Activated CD8-positive, alpha-beta memory T cell treated with anti-CD3 and anti-CD28 coated beads, Interleukin-2, amount 10 ng/mL, durations not matched to agents 7 days and 5 days (primary cell): ENCODE measurements at places on chromosomes 2 and 18. TPM values are rescaled to one million over a fixed set of nuclear protein-coding genes. Genes with fewer than 3 reads are reported as not detected.

DNA sequence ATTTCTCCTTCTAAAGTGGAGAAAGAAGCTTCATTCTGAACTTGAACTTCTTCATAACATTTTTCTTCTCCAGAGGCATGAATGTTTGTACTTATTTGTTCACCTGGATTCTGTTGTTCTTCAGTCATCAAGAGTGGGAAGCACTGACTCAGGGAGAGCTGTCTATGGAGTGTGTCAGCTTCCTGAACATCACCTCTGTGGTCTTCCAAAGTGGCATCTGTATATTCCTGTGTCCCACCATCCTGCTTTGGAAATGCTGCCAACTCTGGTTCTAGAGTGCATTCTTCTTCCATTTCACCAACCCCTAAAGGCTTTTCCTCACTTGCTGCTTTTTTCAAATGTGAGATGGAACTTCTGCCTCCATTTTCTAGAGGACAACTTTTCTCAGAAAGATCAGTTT lies 59.5 kb downstream of the TTN start:
- H3K27me3 ChIP-seq, result peaks cover 3% of the 10 kb centered on the region
- no peak overlapping the region for H3K27ac ChIP-seq
- no peaks in the 10 kb centered on the region for H3K4me1 ChIP-seq
- H3K4me3 ChIP-seq, result no peak overlapping the region
- no peaks in the 10 kb centered on the region for H3K36me3 ChIP-seq

- no peaks in the 10 kb centered on the region for H3K27me3 ChIP-seq
- no peak overlapping the region for H3K27ac ChIP-seq
- H3K4me3 ChIP-seq, result no peak overlapping the region
- DNase-seq, result no peak
- H3K4me1 ChIP-seq, result no peaks in the 10 kb centered on the region
Observed at GRCh38 chr2:55085113-55086040, 35.1 kb upstream of the RTN4 start.

DNA sequence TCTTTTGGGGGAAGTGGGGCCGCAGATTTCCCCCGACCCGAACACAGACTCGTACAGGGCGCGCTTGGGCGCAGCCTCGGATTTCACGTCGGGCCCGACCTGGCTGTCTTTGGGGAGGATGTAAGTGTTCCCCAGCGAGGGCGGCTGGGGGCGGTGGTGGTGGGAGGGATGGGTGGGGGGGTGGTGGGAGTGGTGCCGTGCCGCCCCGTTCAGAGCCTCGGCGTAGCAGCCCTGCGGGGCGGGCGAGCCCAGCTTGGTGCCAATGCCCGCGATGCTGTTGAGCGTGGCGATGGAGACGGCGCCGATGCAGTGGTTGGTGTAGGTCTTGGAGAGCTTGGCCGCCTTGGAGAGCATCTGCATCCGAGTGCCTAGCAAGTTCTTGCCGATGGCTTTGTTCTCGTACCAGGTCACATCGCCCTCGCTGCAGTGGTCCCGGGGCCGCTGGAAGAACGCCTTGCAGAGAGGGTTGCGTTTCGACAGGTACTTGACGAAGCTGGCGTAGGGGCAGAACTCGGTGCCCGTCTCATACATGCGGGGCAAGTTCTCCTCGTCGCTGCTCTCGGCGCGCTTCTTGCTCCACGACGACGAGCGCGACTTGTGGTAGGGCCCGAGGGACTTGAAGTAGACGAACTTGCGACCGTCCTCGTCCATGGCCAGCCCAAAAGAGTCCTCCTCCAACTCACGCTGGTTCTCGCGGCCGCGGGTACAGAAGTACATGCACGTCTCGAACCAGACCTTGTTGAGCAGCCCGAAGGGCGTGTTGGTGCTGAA lies 1.3 kb downstream of the KCTD1 start:
- peaks cover 31% of the 10 kb centered on the region for H3K27me3 ChIP-seq
- peaks cover 18% of the 10 kb centered on the region for H3K4me1 ChIP-seq
- H3K27ac ChIP-seq, result no peak overlapping the region

Gene OXER1
- total RNA-seq, result not detected

GRCh38 chr18:66043009-66043408 lies 292.2 kb downstream of the CDH7 start:
- H3K4me1 ChIP-seq, result no peaks in the 10 kb centered on the region
- H3K27ac ChIP-seq, result no peak overlapping the region
- H3K36me3 ChIP-seq, result no peaks in the 10 kb centered on the region
- H3K4me3 ChIP-seq, result no peak overlapping the region
- no peak for DNase-seq
- no peaks in the 10 kb centered on the region for H3K27me3 ChIP-seq

DNA sequence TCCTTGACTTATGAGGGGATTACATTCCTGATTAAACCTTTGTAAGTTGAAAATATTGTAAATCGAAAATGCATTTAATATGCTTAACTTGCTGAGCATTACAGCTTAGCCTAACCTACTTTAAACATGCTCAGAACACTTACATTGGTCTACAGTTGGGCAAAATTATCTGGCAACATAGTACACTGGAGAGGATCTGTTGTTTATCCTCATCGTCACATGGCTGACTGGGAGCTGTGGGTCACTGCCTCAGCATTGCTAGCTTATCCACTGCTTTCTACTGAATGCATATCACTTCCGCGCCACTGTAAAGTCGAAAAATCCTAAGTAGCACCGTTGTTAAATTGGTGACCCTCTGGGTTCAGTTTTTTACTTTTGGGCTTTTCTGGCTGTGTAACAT lies 13.7 kb downstream of the PMS1 start:
- DNase-seq, result no peak
- H3K36me3 ChIP-seq, result peaks cover 37% of the 10 kb centered on the region
- H3K27ac ChIP-seq, result no peak overlapping the region
- no peak overlapping the region for H3K4me3 ChIP-seq
- no peaks in the 10 kb centered on the region for H3K27me3 ChIP-seq
- peaks cover 11% of the 10 kb centered on the region for H3K4me1 ChIP-seq

Gene SIGLEC15
- total RNA-seq, result not detected

Gene MTERF4
- total RNA-seq, result 33.0 TPM
